Astrocyte of the cerebellum (primary cell): ENCODE measurements at places on chromosomes 13 and 19.

- no peak for DNase-seq
These were observed 13.1 kb upstream of the MCF2L start for GRCh38 chr13:112955956-112956355.

DNA sequence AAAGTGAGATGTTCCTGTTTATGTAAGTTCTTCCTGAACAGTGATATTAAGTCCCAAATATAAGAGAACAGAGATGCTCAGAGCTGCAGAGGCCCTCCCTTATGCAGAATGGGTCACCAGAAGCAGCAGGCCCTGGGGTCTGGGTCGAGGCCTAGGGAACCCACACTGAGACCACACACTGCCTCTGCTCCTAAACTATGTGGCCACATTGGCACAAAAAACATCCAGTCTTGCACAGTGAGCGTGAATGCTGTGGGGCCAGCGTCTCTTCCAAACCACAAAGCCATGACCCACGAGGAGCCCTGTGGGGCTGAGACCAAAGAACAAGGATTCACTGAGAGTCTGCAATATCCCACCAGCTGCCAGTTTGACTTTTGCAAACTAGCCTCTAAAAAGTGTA is 23.6 kb downstream of the PROZ start:
- DNase-seq, result peak; percentile 89

- DNase-seq, result no peak
These were observed 15.7 kb upstream of the OBI1 start for GRCh38 chr13:78674638-78675037.

DNA sequence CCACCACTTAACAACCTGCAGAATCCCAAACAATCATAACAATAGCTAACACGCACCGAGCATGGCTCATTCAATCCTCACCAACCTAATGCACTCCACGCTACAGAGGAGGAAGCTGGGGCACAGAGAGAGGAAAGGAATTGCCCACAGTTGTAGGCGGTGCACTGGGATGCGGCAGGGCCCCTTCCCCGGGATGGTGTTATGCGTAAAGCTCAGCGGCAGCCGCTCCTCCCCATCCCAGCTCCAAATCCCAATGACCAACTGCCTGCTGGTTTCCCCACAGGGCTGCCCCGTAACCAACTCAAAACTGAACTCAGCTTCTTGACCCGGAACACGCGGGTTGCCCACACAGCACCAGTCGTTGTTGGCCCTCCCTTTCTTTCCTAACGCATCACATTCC is 42.2 kb downstream of the SERP2 start:
- DNase-seq, result no peak

DNA sequence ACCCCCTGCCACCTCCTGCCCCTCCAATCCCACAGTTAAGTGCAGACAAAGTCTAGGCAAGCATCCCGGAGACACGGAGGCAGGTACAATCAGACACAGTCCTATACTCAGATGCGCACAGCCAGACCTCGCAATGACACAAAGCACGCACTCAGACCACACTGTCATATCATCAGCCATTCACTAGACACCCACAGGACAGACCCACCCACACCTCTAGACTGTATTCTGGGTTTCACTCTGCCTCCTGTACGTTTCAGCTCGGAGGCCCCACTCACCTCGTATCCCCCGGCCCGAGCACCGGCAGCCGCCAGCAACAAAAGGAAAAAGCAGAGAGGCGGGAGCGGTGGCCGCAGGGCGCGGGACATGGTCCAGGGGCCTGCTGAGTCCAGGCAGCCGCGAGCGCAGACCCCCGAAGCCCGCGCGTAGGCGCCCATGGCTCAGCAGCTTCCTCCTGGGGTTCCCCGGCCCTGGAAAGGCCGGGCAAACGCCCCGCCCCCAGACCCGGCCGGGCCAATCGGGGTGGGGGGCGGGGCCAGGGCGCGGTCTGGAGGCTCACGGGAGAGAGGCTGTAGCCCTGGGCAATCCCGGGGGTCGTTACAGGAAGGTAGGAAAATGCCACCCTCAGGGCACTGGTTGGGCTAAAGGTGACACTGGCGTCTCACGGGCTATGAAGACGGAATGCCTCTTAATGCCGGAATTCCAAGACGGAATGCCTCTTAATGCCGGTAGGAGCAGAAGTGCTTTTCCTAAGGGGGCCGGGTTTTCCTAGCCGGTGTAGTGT is at the start of the genes MAN2B1 and WDR83:
Gene MAN2B1, minus strand, starts transcription at position 478 of the 784 bp plus-strand sequence. Its CDS starts 41 bp downstream, at position 437.
Gene WDR83, plus strand, starts transcription at position 543 of the 784 bp plus-strand sequence. CDS start 2,984 bp downstream, outside the sequence.
- peak; percentile 20 for DNase-seq

- no peak for DNase-seq
These were observed 20.6 kb downstream of the TUBGCP3 start for GRCh38 chr13:112567161-112567862.

DNA sequence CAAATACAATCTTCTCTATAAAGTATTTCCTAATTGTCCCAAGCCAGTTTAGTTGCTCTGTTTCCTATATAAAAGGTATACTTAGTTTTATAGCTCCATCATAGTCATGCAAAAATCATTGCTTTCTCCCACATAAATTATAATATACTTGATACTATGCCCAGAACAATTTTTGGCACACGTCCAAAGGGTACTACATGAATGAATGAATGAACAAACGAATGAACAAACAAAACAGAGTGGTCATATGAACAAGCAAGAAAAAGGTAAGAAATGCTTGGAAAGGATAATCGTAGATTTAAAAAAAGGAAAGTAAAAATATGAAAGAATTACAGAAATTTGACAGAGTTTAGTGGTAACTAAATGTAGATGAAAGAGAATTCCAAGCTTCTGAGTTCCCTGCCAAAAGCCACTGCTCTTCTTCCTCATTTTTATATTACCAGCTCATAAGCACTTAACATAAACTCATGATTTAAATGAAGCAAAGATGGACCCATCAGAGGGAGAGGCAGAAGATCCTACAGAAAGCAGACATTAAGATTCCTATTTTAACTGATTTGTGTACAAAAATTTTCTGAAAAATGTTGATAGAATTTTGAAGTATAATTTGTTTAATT is 123.2 kb downstream of the ENOX1 start:
- peak; percentile 0 for DNase-seq

DNA sequence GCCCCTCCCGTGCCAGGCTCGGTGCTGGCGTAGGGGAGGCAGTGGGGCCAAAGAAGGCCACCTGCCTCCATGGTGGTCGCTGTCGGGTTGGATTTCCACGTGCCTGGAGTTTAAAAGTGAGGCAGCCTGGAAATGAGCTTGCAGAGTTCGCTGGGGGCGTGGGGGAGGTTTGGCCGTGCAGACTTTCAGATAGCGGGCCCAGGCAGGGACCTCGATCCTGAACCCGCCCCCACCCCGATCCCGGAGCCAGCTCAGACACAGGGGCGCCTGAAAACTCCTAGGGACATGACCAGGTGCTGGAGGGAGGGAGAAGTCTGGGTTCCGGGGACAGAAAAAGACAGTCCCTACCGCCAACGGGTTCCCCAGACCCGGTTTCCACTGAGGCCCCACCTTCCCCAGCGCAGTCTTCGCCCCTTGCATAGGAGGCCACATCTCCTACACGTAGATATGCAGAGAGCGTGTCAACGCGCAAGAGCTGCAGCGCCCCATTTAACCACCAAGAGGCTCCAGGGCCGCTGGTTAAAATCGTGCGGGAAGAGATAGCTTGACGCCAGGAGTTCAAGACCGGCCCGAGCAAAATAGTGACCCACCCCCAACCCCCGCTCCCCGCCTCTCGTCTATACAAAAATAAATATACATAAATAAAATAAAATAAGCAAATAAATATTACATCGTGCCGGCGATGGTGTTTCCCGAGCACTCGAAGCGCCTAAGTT is 8.5 kb downstream of the CCDC8 start:
- DNase-seq, result no peak

GRCh38 chr19:2186071-2186846 is 22.5 kb downstream of the DOT1L start:
- DNase-seq, result peak; percentile 91

DNA sequence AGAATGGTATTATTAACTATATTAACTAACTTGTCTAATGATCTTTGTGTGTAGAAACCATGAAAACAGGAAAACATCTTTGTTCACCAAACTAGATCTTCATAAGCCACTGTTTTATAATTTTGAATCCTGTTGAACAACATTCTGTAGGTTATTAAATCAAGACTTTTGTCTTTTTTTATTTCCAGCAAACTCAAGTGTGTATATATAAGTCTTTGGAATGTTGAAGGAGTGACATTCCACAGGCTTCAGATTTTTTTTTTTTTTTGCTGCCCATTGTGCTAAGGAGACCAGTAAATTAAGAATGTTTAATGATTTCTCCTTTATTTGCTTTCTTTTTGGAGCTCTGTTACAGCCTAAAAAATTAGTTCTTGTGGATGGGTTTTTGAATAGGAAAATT is 89.6 kb downstream of the LMO7 start:
- no peak for DNase-seq

- no peak for DNase-seq
These were observed 53.6 kb downstream of the XPO4 start for GRCh38 chr13:20848944-20849343.

DNA sequence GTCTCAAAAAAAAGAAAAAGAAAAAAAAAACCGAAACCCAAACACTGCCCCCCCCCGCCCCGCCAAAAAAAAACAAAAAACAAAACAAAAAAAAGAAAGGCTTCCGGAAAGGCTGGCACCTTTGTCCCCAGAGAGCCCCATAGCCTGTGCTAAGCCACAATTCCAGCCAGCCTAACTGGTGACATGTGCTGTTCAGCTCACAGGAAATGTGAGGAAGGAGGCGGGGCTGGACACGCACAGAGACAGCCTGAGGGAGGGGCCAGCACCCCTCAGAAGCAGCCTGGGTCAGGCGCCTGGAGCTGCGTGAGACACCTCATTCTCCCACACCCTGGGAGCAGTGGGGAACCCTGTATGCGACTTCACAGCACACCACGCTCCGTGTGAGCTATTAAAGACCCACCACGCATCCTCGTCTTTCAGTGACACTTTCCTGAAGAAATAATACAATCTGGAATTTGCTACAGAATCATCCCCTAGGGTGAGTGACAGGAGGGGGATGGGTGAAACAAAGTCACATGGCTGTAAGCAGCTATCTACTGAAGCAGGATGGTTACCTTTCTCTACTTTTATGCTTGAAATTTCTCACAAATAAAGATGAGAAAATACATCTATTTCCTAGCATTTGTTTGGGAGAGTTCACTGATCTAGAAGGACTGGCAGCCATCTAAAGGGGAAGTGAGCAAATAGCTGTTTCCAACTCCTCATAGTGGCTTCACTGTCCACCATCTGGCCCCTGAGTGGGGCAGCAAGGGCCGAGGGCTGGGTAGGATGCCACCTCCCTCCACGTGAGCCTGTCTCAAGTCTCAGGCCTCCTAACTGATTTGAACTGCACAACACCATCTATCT is 12.3 kb upstream of the SLC35E1 start:
- DNase-seq, result no peak

GRCh38 chr19:46736531-46737297 is 9.1 kb upstream of the FKRP start:
- no peak for DNase-seq

- no peak for DNase-seq
These were observed 13.1 kb upstream of the SLC1A6 start for GRCh38 chr19:14992780-14993179.

GRCh38 chr19:49160450-49161189 is 3.0 kb downstream of the TRPM4 start:
- DNase-seq, result no peak

GRCh38 chr19:45999653-46000121 is 4.4 kb downstream of the CCDC61 start:
- DNase-seq, result no peak

- no peak for DNase-seq
These were observed 314.4 kb downstream of the ENOX1 start for GRCh38 chr13:43472339-43472738.

GRCh38 chr13:71087006-71087405 is 780.0 kb downstream of the DACH1 start:
- DNase-seq, result no peak

- no peak for DNase-seq
These were observed 101.7 kb upstream of the SERP2 start for GRCh38 chr13:44271915-44272341.

GRCh38 chr19:30566681-30567420 is 194.7 kb downstream of the ZNF536 start:
- no peak for DNase-seq

GRCh38 chr13:66138172-66138811 is 1091.8 kb downstream of the PCDH9 start:
- no peak for DNase-seq

GRCh38 chr19:33677745-33678426 is 56.1 kb downstream of the CHST8 start:
- no peak for DNase-seq

- peak; percentile 20 for DNase-seq
These were observed 56.2 kb upstream of the RFC3 start for GRCh38 chr13:33761740-33762139.

- DNase-seq, result no peak
These were observed 108.2 kb downstream of the KCNRG start for GRCh38 chr13:50123515-50123861.

DNA sequence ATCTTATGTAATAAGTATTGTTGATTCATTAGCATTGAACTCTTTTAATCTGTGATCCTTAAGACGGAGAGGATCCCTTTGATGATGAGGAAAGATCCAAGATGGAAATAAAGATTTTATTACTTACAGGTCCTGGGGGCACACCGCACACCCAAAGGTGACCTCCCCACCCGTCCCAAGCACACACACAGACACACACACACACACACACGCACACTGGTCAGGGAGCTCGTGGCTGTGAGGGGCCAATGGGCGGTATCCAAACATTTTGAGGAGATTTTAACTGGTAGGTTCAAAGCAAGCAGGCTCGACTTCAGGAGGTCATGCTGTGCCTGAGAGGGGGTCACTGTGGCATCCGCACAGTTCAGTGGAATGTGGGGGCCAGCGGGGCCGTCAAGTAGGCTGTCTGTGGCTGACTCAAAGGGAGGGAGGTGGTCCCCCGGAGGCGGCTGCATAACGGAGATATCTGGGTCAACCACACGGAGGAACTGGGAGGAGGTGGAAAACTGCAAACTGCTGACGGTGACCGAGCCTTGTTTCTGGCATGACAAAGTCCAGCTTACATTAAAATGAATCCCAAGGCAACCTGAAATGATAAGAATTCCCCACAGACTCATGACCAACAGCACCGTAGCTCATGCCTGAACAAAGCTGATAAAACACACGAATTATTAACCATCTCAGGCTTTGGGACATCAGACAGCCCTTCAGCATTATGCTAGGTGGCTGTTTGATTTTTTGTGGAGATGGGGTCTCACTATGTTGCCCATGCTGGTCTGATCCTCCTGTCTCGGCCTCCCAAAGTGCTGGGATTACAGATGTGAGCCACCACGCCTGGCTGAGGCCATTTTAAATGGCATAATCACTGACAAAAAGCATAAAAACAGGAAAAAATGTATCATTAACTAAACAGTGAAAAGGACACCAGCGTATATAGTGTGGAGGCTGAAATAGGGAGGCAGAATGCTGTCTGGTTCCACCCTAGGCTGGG is 20.9 kb upstream of the SIGLEC11 start:
- DNase-seq, result no peak

GRCh38 chr19:48543121-48543710 is 8.8 kb upstream of the SULT2B1 start:
- no peak for DNase-seq

- DNase-seq, result no peak
These were observed 7.4 kb downstream of the ZNF575 start for GRCh38 chr19:43540381-43540780.

GRCh38 chr19:51726049-51726448 is 2.3 kb upstream of the HAS1 start:
- DNase-seq, result no peak

DNA sequence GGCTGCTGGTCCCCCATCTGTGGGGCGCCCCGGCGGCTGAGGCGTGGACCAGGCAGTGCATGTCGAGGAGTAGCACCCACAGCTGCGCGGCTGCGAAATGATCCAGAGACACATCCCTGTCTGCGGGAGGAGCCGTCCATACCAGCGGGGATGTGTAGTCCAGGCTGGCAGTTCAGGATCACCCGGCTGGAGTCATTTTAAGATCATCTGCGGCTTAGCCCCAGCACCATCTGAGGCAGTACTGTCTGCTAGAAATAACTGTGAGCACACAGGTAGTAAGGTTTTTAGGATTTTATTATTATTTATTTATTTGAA is 3.1 kb downstream of the ADAT3 start:
- DNase-seq, result no peak
